GM23338 (cell line): ENCODE measurements at places on chromosomes 7 and 10. TPM values are rescaled to one million over a fixed set of nuclear protein-coding genes. Genes with fewer than 3 reads are reported as not detected.

DNA sequence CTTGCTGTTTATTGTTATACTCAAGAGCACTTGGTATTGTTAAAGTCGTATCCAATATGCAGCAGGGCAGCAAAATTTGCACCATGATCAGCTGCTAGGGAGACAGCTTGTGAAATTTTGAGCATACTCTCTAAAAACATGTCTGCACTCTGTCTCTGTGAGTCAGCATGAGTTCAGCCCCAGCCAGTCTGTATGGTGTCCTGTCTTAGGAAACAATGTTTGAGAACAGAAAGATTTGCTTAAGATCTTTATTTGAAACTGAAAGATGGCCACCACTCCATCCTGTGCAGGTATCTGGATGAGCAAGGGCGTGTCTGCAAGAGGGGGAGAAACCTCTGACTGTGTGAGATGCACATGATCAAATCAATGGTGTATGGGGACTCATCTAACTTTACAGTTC is 97.1 kb downstream of the GNAI1 start:
- DNase-seq: no peak
- H3K27ac ChIP-seq: no peak overlapping the region
- H3K4me3 ChIP-seq: no peak overlapping the region
- H3K27me3 ChIP-seq: no peaks in the 10 kb centered on the region
- peaks cover 13% of the 10 kb centered on the region for H3K4me1 ChIP-seq
- H3K36me3 ChIP-seq: no peaks in the 10 kb centered on the region

DNA sequence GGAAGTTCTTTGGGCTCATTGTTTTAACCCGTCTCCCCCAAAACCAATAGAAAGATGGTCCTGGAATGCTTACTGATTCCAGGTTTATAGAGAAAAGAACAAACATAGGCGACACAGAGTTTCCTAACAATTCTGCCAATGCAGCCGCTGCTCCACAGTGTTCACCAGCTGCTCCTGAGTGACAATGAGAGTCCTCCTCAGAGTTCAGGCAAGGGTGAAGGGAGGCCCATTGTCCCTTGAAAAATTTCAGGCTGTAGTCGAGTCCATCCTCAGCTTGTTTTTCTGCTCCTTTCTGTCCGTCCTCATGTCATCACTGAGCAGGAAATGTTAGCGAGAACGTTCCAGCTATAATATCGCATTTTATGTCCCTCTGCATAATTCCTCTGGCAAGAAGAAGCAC is 537.6 kb downstream of the TCERG1L start:
- no peaks in the 10 kb centered on the region for H3K36me3 ChIP-seq
- no peaks in the 10 kb centered on the region for H3K4me1 ChIP-seq
- no peak overlapping the region for H3K27ac ChIP-seq
- H3K4me3 ChIP-seq: no peak overlapping the region
- DNase-seq: no peak

- no peak overlapping the region for H3K4me3 ChIP-seq
- H3K27me3 ChIP-seq: no peaks in the 10 kb centered on the region
- no peaks in the 10 kb centered on the region for H3K36me3 ChIP-seq
Measured at GRCh38 chr7:1533547-1534329, 3.2 kb downstream of the MAFK start.

DNA sequence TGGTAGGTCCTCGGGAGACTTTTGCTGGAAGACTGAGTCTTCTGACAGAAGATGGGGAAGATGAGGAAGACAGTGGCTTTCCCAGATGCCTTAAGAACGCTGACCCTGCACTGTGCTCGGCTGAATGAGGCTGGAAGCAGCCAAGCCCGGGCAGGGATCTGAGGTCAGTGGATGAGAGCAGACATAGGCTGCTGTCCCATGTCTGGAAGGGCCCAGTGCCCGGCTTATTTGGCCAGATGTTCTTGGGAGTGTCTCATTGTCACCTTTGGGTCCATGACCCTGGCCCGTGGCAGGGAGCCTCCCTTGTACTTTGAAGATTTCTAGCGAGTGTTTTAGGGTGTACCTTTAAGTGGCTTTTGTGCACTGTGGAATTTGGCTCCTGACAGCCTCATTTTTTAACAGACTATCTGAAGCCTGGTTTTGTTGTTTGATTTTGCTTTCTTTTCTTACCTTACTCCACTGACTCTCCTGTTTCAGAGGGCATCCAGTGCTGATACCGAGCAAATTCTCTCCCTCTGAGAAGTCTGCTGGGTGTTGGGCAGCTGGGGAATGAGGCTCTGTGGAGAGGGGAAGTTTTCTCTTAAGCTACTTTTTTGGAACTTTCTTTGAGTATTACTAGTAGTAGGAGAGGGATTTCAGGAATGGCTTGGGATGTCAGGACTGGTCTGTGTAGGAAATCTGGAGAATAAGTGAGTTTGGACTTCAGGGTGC is 61.4 kb downstream of the CREB5 start:
- no peaks in the 10 kb centered on the region for H3K27me3 ChIP-seq
- no peak overlapping the region for H3K27ac ChIP-seq
- H3K36me3 ChIP-seq: no peaks in the 10 kb centered on the region
- no peak for DNase-seq
- H3K4me1 ChIP-seq: no peaks in the 10 kb centered on the region; the same call in 1 of the 2 replicates

ELFN1 gene
- 3.5 and 5.0 TPM in 2 replicates for total RNA-seq

ACTL6B gene
- total RNA-seq: 0.69 TPM in 1 of 2 replicates, not detected in the other

DNA sequence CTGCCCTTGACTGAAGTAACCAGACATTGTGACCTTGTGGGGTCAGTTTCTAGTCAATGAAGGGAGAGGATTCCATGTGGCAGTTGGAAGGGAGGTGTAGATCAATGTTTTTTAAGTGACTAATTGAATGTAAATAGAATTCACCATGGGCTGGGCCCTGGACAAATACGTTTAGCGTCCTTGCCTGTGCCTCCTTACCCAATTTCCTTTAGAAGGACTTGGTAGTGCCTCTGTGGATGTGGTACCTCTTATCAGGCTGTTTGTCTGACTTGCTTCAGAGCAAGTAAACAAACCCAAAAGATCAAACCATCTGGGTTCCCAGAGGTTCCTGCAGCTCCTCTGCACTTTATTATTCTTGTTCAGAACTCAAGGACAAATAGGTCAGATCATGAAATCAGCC is 4.3 kb upstream of the KAT6B start:
- no peak for DNase-seq
- H3K27me3 ChIP-seq: no peaks in the 10 kb centered on the region
- no peaks in the 10 kb centered on the region for H3K36me3 ChIP-seq

GRCh38 chr7:39017369-39017915 is 39.7 kb downstream of the POU6F2 start:
- peaks cover 5% of the 10 kb centered on the region; the same call in 1 of the 2 replicates for H3K4me1 ChIP-seq
- no peak overlapping the region for H3K4me3 ChIP-seq
- no peaks in the 10 kb centered on the region for H3K36me3 ChIP-seq
- no peak overlapping the region for H3K27ac ChIP-seq
- DNase-seq: peak; percentile 27

SPDYE5 gene
- total RNA-seq: not detected in 2 replicates

GRCh38 chr7:117015258-117016184 is 62.2 kb downstream of the ST7 start:
- no peaks in the 10 kb centered on the region for H3K36me3 ChIP-seq
- no peaks in the 10 kb centered on the region for H3K27me3 ChIP-seq
- peaks cover 8% of the 10 kb centered on the region for H3K4me1 ChIP-seq
- H3K4me3 ChIP-seq: no peak overlapping the region

DNA sequence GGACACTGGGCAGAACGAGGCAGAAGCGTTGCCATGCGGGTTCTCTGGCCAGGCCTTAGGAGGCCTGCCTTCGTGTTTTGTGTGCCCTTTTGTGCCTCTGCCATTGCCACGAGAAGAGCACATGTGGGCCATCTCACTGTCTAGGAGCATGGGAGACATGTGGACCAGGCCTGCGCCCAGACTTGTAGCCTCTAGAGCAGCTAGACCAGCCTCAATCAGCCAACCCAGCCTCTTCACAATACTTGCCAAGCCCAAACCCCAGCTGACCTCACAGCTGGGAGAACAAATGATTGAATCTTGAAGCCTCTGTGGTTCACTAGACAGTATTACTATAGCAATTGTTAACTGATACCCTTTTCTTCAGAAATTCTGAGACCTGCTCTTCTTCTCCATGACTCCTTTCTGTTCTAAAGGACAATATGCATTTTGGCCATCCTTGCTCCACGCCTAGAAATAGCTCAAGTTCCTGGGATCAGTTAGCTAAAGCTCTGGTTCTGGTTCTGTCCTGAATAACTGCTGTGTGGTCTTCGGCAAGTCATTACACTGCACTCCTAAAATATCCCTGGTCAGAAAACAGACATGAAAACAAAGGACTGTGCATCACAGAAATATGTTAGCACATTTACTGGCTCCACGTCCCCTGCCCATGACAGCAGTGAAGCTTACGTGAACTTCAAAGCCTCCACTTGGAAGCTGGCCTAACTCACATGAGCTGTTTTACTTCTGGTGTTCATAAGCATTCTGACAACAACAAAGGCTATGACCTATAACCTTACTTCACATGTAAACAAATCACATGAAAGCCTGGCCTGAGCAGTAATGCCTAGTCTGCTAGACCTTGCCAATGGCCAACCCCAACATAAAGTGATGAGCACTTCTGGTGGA is 72.3 kb upstream of the MKRN1 start:
- no peak overlapping the region for H3K27ac ChIP-seq
- H3K4me1 ChIP-seq: peaks cover 24% of the 10 kb centered on the region
- H3K27me3 ChIP-seq: no peaks in the 10 kb centered on the region
- DNase-seq: no peak
- H3K4me3 ChIP-seq: no peak overlapping the region

DNAH11 gene
- total RNA-seq: 4.7 and 9.3 TPM in 2 replicates

CHST15 gene
- 10.9 and 11.2 TPM in 2 replicates for total RNA-seq

GRCh38 chr7:27697861-27698430 is 35.3 kb upstream of the HIBADH start:
- DNase-seq: no peak
- no peaks in the 10 kb centered on the region for H3K36me3 ChIP-seq

GRCh38 chr10:92822060-92822634 is 26.2 kb upstream of the EXOC6 start:
- no peak overlapping the region for H3K27ac ChIP-seq
- no peaks in the 10 kb centered on the region for H3K4me1 ChIP-seq
- no peaks in the 10 kb centered on the region for H3K27me3 ChIP-seq
- H3K36me3 ChIP-seq: no peaks in the 10 kb centered on the region

FXYD4 gene
- not detected in 2 replicates for total RNA-seq

- 0 out of 2 replicates have a peak overlapping the region, but pooled peaks have one; percentile 32 for H3K27ac ChIP-seq
- H3K27me3 ChIP-seq: no peaks in the 10 kb centered on the region
- peaks cover 10% of the 10 kb centered on the region; the same call in 1 of the 2 replicates for H3K36me3 ChIP-seq
- H3K4me3 ChIP-seq: no peak overlapping the region
- H3K4me1 ChIP-seq: no peaks in the 10 kb centered on the region; the same call in 1 of the 2 replicates
Measured at GRCh38 chr7:56007167-56007652, 42.8 kb downstream of the NIPSNAP2 start.

DNA sequence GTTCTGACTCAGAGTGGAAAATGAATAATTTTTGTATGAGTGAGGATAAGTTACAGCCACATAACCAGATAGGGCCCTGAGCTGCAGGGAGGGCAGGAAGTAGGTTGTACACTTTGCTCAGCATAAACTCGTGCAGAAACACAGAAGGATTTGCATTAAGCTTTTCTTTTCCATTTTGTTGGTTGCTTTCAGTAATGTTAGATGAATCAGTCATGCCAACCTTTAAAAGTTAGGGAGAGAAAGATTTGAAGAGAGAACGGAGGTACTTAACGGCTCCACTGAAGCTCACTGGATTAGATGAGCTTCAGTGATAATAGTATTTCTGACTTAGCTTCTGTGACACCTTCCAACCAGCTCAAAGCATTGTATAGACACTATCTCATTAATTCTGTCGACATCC is 348.1 kb downstream of the GATA3 start:
- no peak overlapping the region for H3K27ac ChIP-seq
- no peak for DNase-seq
- H3K4me1 ChIP-seq: peaks cover 18% of the 10 kb centered on the region
- H3K27me3 ChIP-seq: no peaks in the 10 kb centered on the region

- H3K4me1 ChIP-seq: no peaks in the 10 kb centered on the region; the same call in 1 of the 2 replicates
- H3K36me3 ChIP-seq: no peaks in the 10 kb centered on the region
- H3K27ac ChIP-seq: no peak overlapping the region
- no peak for DNase-seq
- H3K27me3 ChIP-seq: no peaks in the 10 kb centered on the region
Measured at GRCh38 chr10:26475386-26475785, 37.2 kb downstream of the APBB1IP start.

- H3K4me1 ChIP-seq: 0 out of 2 replicates have a peak, but pooled peaks cover 5% of the 10 kb centered on the region
- no peaks in the 10 kb centered on the region for H3K27me3 ChIP-seq
- H3K4me3 ChIP-seq: no peak overlapping the region
- H3K27ac ChIP-seq: no peak overlapping the region
- no peak for DNase-seq
- H3K36me3 ChIP-seq: no peaks in the 10 kb centered on the region
Measured at GRCh38 chr7:98133181-98133580, 26.5 kb downstream of the LMTK2 start.

DNA sequence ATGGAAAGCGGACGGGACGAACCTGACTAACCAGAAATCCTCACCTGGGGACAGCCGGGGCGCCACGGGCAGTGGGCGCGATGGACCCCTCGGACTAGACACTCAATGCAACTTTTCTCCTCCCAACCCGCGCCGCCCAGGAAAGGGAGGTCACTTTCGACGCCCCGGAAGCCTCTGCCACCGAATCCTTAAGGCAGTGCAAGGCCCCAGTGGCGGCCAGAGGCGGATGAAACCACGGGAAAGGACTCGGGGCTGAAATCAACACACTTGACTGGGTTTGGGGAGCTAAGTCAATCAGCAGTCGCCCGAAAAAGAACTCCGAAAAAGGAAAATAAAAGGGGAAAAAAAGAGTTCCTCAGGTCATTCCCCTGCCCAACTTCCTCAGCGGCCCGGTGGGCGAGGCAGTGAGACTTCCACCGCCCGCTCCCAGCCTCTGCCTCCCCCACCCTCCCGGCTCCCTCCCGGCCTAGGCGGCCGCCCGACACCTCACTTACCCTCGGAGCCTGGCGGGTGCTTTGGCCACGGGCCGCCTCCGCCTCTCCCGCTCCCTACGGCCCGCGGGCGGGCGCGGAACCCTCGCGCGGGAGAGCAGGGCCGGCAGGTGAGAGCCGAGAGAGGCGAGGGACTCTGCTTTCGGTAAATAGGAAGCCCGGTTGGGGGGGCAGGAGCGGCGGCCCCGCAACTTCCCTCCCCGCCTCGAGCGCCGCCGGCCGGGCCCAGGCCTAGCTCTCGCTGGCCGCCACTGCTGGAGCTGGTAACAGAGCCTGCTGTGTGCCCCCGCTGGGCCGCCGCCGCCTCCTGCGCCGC is 518 bp downstream of the WAPL start:
- H3K4me1 ChIP-seq: peaks cover 26% of the 10 kb centered on the region
- peak overlapping the region; percentile 82 for H3K27ac ChIP-seq
- H3K27me3 ChIP-seq: no peaks in the 10 kb centered on the region

GRCh38 chr7:134985894-134986362 is 380 bp upstream of the AGBL3 start:
- no peak for DNase-seq
- no peak overlapping the region for H3K27ac ChIP-seq
- no peaks in the 10 kb centered on the region for H3K27me3 ChIP-seq
- peak overlapping the region; percentile 61 for H3K4me3 ChIP-seq
- peaks cover 7% of the 10 kb centered on the region; the same call in 1 of the 2 replicates for H3K4me1 ChIP-seq

GRCh38 chr7:8714791-8715190 is 281.4 kb downstream of the NXPH1 start:
- no peaks in the 10 kb centered on the region for H3K4me1 ChIP-seq
- no peaks in the 10 kb centered on the region for H3K27me3 ChIP-seq
- no peaks in the 10 kb centered on the region for H3K36me3 ChIP-seq

GRCh38 chr10:93384006-93384405 is 98.1 kb downstream of the MYOF start:
- H3K27ac ChIP-seq: no peak overlapping the region
- no peak for DNase-seq
- H3K27me3 ChIP-seq: no peaks in the 10 kb centered on the region

GRCh38 chr10:116893686-116894037 is 44.4 kb downstream of the ENO4 start:
- no peak overlapping the region for H3K4me3 ChIP-seq
- peaks cover 13% of the 10 kb centered on the region for H3K4me1 ChIP-seq
- H3K27ac ChIP-seq: no peak overlapping the region
- no peaks in the 10 kb centered on the region for H3K36me3 ChIP-seq
- DNase-seq: no peak
- no peaks in the 10 kb centered on the region for H3K27me3 ChIP-seq

GRCh38 chr10:67837541-67838314 is at the start of gene DNAJC12:
Gene DNAJC12, minus strand, starts transcription at chr10:67838188. Its CDS starts 177 bp downstream, at chr10:67838011.
- no peaks in the 10 kb centered on the region for H3K27me3 ChIP-seq
- H3K27ac ChIP-seq: no peak within 1 kb of the TSS
- H3K36me3 ChIP-seq: no peaks in the 10 kb centered on the region
- 0 out of 2 replicates have a peak within 1 kb of the TSS, but pooled peaks have one; percentile 2 for H3K4me3 ChIP-seq
